Progenitor cell of endocrine pancreas (in vitro differentiated cells): ENCODE measurements at places on chromosomes 13 and 19.
A peak's percentile ranks its signal among the peaks of the same experiment; 100 is the strongest.

GRCh38 chr13:30857018-30857417, 49.1 kb upstream of the MEDAG start:
- no peak for DNase-seq
- H3K4me1 ChIP-seq: peaks cover 11% of the 10 kb centered on the region
- no peak overlapping the region for H3K4me3 ChIP-seq
- no peaks in the 10 kb centered on the region for H3K36me3 ChIP-seq
- H3K27me3 ChIP-seq: peaks cover 11% of the 10 kb centered on the region
- no peak overlapping the region for H3K27ac ChIP-seq

DNA sequence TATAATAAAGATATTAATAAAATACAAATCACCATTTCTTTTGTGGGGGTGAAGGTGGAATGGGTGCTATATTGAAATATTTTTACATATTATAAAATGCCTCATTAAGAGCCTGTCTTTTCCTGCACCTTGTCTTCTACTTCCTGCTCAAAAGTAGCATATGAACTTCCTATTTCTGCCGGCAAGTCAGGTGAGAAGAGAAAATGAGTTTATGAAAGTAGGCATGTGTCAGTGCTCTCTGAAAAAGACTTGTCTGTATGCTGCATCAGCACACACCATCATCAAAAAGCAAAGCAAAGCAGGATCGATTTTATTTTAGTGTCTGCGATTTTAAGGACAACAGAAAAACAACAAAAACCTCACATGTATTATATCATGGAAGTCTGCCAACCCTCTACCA, 114.2 kb downstream of the RAP2A start:
- H3K36me3 ChIP-seq: no peaks in the 10 kb centered on the region
- peaks cover 2% of the 10 kb centered on the region for H3K27me3 ChIP-seq
- H3K4me3 ChIP-seq: no peak overlapping the region
- no peak overlapping the region for H3K27ac ChIP-seq
- peaks cover 3% of the 10 kb centered on the region for H3K4me1 ChIP-seq

DNA sequence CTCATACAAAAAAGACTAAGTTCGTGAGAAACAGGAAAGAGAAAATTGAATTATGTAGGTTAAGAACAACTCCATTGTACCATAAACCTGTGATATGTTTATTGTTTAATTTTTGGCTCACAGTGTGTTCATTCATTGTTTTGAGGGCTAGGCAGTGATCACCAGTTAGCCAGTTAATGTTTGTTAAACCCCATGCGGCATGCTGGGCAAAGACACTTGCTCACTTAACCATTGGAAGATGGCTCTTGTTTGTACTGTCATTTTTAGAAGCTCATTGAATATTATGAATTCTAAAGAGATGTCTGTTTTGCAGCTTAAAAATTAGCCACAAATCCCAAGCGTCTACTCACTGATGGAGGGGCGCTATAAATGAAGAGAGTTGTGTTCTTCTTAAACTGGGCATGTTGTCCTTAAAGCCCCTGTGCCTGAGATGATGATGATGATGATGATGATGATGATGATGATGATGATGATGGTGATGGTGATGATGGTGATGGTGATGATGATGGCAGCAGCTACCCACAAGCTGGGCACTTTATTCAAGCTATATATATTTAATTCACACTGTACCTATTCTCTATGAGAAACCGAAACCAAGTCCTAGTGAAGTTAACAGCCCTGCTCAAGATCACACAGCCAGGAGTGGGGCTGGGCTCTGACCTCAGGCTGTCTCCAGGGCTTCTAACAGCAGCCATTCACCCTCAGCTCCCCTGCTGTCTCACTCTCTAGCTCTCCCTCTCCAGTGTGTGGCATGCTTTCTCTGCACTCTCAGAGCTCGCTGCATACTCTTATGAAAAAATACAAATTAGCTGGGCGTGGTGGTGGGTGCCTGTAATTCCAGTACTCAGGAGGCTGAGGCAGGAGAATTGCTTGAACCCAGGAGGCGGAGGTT, 169.1 kb downstream of the SHISA2 start:
- peak overlapping the region; percentile 53 for H3K27ac ChIP-seq
- peak overlapping the region; percentile 57 for H3K4me3 ChIP-seq
- H3K27me3 ChIP-seq: peaks cover 17% of the 10 kb centered on the region
- no peak for DNase-seq

DNA sequence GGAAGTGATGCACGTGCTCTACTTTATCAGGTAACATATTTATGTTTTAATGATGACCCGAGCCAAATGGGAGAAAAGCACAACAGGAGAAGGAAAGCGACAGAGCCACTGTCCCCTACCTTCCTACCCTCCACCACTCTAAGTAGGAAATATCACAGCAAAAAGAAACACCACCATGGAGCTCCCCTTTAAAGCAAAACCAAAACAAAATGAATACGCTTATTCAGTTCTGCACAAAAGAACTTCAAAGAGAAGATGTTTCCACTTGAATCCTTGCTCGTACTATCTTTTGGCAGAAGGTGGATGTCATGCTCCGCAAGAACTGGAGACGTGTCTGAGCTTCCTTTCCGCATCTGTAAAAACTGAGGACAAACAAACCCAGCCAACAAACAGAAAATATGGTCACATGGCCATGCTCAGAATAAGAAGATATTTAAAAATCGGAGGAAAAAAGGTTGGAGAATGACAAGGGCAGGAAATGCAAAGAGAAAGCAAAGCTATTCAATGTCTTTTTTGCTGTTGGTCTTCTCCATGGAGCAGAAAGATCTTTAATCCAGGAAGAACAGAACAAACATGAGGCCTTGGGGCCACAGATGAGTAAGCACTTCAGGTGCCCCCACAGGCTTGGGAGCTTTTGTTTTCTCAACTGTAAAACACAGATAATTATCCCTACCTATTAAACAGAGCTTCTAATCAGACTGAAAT, 19.5 kb downstream of the N4BP2L1 start:
- H3K27ac ChIP-seq: no peak overlapping the region
- peaks cover 14% of the 10 kb centered on the region for H3K4me1 ChIP-seq
- peaks cover 66% of the 10 kb centered on the region for H3K27me3 ChIP-seq
- H3K36me3 ChIP-seq: peaks cover 19% of the 10 kb centered on the region
- H3K4me3 ChIP-seq: no peak overlapping the region

DNA sequence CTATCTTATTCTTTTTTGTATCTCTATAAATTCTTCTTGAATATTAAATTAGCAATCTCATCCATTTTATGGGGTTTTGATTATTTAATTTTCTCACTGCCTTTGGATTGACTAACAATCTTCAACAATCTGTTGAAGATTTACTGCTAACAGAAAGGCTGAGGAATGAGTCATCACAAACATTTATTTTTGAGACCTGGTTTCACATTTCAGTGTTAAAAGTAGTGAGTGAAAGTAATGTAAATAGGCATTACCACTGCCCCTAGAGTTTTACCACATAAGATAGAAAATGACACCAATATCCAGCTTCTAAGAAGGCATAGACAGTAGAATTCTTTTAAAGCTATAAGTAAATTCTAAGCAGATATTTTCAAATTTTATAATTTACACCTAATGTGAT, 472.8 kb downstream of the OLFM4 start:
- no peaks in the 10 kb centered on the region for H3K27me3 ChIP-seq
- no peak for DNase-seq
- H3K36me3 ChIP-seq: peaks cover 1% of the 10 kb centered on the region
- H3K4me1 ChIP-seq: no peaks in the 10 kb centered on the region
- no peak overlapping the region for H3K4me3 ChIP-seq

DNA sequence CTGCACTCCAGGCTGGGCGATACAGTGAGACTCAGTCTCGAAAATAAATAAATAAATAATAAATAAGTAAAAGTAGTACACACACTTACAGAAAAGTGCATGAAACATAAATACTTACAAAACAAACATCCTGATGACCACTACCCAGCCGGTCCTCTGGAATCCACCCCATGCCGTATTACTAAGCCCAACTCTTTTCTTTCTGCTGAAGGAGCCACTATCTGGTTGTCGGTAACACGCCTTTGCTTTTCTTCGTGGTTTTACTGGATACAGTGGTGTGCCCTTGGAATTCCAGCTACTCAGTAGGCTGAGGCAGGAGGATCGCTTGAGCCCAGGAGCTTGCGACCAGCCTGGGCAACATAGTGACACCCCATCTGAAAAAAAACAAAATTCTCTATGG, 39.4 kb downstream of the CELF5 start:
- no peaks in the 10 kb centered on the region for H3K4me1 ChIP-seq
- H3K27ac ChIP-seq: no peak overlapping the region
- peaks cover 23% of the 10 kb centered on the region for H3K27me3 ChIP-seq
- no peak for DNase-seq
- H3K4me3 ChIP-seq: no peak overlapping the region

DNA sequence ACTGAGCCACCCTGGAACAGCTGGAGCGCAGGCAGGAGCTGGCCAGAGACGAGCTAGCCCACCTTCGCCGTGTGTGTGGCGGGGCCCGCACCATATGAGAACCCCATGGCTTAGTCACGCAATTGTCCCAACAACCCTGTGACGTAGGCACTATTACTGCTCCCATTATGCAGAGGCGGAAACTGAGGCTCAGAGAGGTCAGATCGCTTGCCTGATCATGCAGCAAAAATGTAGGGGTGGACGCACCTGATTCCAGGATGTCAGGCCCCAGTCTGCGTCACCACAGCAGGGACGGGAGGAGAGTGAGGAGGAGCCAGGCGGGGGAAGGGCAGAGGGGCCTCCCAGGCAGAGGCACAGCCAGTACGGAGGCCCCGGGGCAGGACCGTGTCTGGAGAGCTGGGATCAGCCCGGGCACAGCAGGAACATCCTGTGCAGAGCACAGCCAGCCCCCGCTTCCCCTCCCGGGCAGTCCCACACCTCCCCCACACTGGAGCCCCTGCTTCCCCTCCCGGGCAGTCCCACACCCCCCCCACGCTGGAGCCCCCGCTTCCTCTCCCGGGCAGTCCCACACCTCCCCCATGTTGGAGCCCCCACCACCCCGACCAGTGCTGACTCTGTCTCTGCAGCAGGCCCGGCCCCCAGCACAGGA, 16.7 kb downstream of the PIP5K1C start:
- H3K36me3 ChIP-seq: peaks cover 13% of the 10 kb centered on the region
- no peak overlapping the region for H3K27ac ChIP-seq
- peaks cover 5% of the 10 kb centered on the region for H3K4me1 ChIP-seq
- no peak overlapping the region for H3K4me3 ChIP-seq
- H3K27me3 ChIP-seq: no peaks in the 10 kb centered on the region
- DNase-seq: no peak

- peak overlapping the region; percentile 54 for H3K27ac ChIP-seq
- no peaks in the 10 kb centered on the region for H3K36me3 ChIP-seq
- H3K27me3 ChIP-seq: no peaks in the 10 kb centered on the region
- no peaks in the 10 kb centered on the region for H3K4me1 ChIP-seq
- H3K4me3 ChIP-seq: no peak overlapping the region
Observed at GRCh38 chr13:42354241-42355091, 82.5 kb downstream of the AKAP11 start.

GRCh38 chr19:3606174-3606689, 443 bp downstream of the TBXA2R start:
- H3K4me1 ChIP-seq: no peaks in the 10 kb centered on the region
- H3K4me3 ChIP-seq: no peak overlapping the region
- peaks cover 14% of the 10 kb centered on the region for H3K27me3 ChIP-seq
- DNase-seq: no peak
- H3K36me3 ChIP-seq: no peaks in the 10 kb centered on the region
- no peak overlapping the region for H3K27ac ChIP-seq

- DNase-seq: no peak
- H3K4me1 ChIP-seq: peaks cover 16% of the 10 kb centered on the region
Observed at GRCh38 chr19:31397308-31397707, 48.1 kb upstream of the TSHZ3 start.

- H3K4me3 ChIP-seq: no peak overlapping the region
- no peaks in the 10 kb centered on the region for H3K36me3 ChIP-seq
- H3K27me3 ChIP-seq: no peaks in the 10 kb centered on the region
- no peak for DNase-seq
- no peak overlapping the region for H3K27ac ChIP-seq
Observed at GRCh38 chr19:45115809-45116615, 23.0 kb downstream of the PPP1R37 start.

- peaks cover under 1% of the 10 kb centered on the region for H3K27me3 ChIP-seq
- no peak for DNase-seq
- H3K4me3 ChIP-seq: no peak overlapping the region
- no peak overlapping the region for H3K27ac ChIP-seq
- peaks cover 27% of the 10 kb centered on the region for H3K4me1 ChIP-seq
Observed at GRCh38 chr19:41888926-41889325, 5.9 kb downstream of the ARHGEF1 start.

DNA sequence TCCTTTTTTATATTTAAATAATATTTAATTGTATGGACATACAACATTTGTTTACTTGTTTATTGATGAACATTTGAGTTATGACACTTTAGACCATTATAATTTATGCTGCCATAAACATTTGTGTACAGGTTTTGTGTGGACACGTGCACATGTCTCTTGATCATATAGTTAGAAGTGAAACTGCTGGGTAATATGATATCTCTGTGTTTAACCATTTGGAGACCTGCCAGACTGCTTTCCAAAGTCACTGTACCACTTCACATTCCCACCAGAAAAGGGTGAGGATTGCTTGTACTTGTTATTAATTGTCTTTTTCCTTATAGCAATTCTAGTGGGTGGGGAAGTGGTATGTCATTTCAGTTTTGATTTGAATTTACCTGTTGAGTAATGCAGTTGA, 145.6 kb upstream of the KLHL1 start:
- H3K27ac ChIP-seq: no peak overlapping the region
- no peaks in the 10 kb centered on the region for H3K27me3 ChIP-seq
- peaks cover 10% of the 10 kb centered on the region for H3K4me1 ChIP-seq
- peaks cover 5% of the 10 kb centered on the region for H3K36me3 ChIP-seq
- DNase-seq: no peak
